ENCODE measurements at places on chromosomes 2 and 18.

- DNase-seq = no peak
Measured at GRCh38 chr2:10136101-10136934, 13.8 kb downstream of the RRM2 start.

GRCh38 chr2:126241001-126241400 lies 415.0 kb upstream of the GYPC start:
- DNase-seq = no peak

- DNase-seq = no peak
Measured at GRCh38 chr18:80178935-80179818, 68.1 kb downstream of the PARD6G start.

DNA sequence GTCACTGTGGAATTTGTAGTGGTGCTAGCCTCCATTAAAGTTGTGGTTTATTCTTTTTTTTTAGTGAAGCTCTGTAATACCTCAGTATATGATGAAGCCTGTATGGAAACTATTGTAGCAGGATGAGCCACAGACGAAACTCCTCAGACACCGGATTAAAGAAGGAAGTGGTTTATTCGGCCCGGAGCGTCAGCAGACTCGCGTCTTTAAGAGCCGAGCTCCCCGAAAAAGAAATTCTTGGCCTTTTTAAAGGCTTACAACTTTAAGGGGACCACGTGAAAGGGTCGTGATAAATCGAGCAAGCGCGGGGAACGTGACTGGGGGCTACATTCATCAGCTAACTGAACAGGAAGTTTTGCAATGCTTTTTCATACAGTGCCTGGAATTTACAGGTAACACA lies 8.1 kb upstream of the CCL20 start:
- DNase-seq = no peak

- no peak for DNase-seq
Measured at GRCh38 chr18:7789856-7790552, 222.9 kb downstream of the PTPRM start.

GRCh38 chr2:15238028-15238427 lies 323.1 kb downstream of the NBAS start:
- no peak for DNase-seq

DNA sequence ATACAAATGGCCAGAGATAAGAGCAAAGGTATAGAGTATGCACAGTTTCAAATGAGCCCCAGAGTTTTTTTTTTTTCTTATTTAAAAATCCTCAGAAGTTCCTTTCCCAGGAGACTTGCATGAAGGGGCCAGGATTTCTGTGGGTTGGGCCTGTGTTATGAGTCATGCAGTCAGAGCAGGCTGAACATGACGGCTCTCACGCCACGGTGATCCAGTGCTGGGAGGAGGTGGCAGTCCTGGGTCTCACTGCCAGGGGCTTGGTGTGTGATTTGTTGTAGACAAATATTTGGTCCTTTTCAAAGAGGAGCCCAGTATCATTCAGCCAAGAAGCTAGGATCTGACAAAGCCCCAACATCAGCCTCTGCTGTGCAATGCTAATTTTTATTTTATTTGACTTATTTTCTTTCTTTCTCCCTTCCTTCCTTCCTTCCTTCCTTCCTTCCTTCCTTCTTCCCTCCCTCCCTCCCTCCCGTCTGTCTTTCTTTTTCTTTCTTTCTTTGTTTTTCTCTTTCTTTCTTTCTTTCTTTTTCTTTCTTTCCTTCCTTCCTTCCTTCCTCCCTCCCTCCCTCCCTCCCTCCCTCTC lies 10.4 kb upstream of the KCNE4 start:
- peak; percentile 9 for DNase-seq

DNA sequence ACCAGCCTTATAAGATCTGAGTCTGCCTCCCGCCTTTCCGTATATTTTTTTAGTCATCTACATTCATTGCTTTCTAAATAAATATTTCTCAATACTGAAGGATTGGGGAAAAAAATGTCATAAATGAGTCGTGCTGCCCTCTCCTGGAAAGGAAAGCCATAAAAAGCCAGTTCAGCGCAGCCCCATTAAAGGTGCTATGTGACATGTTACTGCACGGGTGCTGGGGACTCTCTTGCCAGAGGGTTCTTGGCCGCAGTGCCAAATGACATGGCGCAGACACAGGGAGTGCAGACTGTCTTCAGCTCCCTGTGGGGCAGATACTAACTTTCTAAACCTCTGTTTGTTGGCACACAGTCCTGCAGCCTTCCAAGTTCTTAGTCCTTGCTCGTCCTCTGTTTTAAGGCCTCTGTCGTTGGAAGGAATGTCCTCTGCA lies 53.7 kb upstream of the MAP3K20 start:
- no peak for DNase-seq

DNA sequence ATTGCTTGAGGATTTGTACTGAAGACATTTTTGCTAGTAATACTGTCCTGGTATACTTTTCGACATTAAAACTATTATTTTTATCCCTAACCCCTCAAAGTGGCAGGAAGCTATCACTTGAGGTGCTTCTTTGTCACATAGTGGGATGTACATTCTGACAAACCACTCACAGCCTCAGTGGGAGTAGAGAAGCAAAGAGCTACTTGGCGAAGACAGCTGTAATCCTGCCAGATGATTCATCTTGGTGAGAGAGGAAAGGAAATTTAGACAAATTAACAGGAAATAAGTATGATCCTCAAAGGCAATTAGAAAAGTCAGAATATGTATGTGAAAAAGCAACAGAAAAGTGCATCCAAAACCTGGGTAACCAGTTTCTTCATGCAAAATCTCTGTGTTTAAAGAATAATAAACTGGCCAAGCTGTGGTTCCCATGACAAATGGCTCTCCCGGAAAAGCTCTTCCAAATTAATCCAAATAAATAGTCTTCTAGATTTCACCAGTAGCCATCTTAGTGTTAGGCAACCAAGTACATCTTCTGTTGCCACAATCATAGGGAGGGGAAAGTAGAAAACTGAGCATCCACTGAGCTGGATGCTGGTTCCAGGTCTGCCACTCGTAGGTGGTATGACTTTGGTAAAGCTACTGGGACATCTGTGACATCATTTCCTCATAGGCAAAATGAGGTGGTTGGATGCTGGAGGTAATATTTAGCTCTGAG lies 308.0 kb upstream of the LYPD1 start:
- DNase-seq = no peak

DNA sequence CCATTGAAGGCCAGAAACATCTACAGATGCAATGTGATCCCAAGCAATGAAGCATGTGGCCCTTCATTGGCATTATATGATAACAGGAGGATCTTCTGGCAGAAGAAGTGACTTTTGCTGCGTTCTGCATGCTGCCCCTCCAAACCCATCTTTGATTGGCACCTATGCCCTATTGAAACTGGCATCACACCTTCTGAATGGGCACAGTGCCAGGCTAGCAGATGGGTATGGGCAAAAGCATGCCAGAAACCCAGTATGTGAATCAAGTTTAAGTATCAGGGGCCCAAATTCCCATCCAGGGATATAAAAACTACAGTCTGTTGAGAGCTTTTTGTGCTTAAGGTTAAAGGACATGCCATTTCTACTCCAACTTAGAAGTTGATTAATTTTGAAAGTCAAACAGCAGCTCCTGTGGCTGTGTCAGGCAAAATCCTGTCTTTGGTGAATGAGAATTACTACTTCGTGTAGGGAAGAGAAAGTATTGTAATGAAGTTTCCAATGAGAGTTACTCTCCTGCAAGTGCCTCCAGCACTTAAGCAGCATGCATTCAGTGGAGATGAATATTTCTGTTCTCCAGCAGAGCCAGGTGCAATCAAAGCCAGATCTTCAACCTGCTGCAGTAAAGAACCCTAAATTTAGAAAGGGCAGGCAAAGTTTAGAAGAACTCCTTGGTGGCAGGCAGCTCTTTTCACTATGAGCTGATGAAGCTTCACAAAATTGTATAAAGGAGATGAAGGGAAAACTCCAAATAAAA lies 8.6 kb downstream of the VRK2 start:
- DNase-seq = no peak

- DNase-seq = no peak
Measured at GRCh38 chr2:1265454-1265853, 147.8 kb upstream of the TPO start.

- DNase-seq = no peak
Measured at GRCh38 chr18:80227472-80227871, 19.8 kb downstream of the PARD6G start.

DNA sequence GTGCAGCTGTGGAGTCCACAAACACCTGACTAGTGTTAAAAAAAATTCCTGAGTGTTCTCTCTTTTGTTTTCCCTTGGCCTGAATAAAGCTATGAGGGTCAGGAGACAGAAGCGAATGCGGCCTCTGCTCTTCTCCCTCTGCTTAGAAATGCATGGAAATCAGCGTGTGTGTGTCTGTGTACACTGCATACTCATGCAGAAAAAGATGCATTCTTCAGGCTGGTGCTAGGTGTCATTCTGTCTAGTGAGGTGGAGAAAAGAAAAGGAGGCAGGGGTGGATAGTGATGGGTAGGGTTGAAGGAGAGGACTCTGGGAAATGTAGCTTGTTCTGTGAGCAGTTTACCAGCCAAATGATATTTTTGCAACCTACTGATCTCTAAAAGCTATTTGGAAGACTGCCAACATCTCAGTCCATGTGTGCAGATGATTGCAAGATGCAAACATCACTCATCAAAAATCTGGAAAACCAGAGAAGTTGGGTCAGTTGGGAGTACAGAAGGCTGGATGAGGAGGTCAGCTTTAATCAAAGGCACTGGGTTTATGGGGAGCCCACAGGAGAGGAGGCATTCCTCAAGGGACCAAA lies 177.7 kb downstream of the INSIG2 start:
- no peak for DNase-seq

- DNase-seq = no peak
Measured at GRCh38 chr18:80159713-80160636, 50.9 kb downstream of the ADNP2 start.

DNA sequence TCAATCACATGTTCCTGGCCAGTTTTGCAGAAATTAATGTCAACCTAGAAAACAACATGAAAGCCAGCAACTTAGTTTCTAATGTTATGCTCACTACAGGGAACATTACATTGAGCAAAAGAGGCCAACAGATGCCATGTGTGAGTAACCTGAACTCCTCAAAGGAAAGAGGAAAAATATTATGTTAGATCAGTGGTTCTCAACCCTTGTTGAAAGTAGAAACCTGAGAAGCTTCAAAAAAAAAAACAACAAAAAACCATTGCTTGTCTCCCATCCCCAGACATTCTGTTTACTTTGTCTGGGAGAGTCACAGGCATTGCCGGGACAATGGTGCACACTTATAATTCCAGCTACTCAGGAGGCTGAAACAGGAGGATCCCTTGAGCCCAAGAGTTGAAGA lies 57.7 kb downstream of the METTL4 start:
- no peak for DNase-seq

DNA sequence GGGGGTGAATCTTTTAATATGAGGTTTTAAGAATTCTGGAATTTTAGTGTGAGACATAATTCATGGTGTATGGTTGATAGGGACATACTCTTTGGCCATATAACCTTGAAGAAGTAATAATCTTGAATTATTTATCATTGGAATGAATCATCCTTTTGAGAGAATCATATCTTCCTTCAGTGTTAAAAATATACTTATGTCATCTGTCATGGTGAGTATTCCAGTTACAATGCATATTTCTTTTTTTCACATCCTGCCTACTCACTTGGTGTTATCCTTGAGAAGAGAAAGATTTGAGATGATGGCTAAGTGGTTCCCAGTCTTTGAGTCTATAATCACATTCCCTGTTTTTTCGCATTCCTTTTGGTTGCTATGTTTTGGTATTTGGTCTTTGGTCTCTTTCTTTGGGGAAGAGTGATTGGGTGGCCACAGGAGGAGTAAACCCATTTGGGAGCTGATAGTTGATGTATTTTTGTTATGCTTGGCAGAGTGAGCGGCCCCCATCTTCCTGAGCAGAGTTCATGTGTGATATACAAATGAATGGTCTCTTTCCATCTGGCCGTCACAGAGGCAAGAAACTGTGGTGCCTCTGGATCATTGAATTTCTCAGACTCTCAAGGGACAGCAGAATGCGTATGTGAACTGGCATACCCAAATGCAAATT lies 21.6 kb downstream of the ASAP2 start:
- no peak for DNase-seq

DNA sequence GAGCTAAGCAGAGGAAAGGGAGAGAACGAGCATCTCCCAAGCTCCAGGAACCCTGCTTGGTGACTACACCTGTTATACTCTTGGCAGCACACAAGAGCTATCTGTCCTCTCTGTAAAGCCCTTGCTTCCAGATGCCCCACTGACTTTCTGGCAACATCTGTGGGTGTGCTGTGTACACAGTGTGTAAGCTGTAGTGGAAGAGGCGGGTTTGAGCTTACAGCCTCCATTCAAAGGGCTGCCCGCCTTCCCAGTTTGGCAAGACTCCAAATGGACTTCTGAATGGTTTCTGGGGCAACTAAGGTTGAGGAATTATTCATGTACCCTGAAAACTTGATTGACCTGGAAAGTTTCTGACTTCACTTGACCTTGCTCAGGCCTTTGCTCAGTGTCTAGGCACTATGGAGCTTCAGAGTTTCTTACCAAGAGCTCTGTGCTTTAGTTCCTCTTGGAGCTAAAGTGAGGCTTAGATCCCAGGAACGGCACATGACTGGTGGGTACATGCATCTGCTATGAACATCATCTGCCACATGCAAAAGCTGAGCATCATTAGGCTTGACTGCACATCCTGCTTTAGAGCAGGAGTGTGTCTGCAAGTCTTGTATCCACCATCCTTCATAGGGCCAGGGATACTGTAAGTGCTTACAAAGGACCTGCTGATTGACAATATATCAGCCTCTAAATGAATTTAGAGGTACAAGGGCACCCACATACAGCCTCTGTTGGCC lies 290.9 kb upstream of the SIX2 start:
- DNase-seq = no peak

DNA sequence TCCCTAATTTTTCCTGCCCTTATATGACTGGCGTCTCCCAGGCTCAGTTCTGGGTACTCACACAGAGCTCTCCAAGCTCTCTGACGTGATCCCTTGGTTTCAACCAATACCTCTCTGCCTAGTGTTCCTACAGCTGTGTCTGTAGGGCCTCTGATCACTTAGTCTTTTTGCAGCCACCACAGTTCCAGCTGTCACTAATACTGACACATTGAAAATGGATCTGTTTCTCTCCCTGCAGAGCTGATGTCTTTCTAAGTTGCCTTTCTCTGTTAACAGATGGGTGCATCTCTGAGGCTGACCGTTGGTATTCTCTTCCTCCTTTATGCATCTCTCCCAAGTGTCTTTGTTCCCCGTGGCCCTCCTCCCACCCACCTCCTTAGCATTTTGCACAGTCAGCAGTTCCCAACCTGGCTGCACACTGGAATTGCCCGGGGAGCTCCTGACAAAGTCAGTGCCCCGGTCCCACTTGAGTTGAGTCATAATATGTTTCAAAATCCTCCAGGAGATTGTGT lies 62.5 kb downstream of the CERS6 start:
- peak; percentile 16 for DNase-seq
